CD4-positive, alpha-beta T cell treated with Interleukin-1 beta for 1 hour (primary cell): ENCODE measurements at places on chromosomes 3 and 15.

DNA sequence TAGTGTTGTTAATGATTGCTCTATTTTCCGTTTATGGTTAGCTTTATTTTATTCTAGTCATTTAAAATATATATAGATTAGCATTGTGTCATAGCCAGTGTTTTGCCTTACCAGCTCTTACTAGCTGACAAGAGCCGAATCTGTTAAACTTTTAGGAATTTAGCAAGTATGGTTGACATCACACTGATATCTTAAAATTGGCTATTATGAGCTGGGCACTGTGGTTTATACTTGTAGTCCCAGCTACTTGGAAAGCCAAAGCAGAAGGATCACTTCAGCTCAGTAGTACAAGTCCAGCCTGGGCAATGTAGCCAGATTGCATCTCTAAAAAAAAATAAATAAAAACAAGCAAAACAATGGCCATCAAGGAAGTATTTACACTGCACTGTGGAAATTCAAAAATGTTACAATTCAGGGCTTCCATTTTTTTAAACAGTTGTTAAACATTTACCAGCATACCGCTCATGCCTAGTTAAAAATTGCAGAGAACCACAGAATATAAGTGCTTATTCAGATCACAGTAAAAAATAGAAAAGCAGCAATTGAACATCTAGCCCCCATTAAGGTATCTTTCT lies 208.4 kb upstream of the CGNL1 start:
- DNase-seq = no peak

GRCh38 chr3:79597709-79598108 lies 170.1 kb downstream of the ROBO1 start:
- DNase-seq = no peak

GRCh38 chr15:75459581-75459980 lies 8.1 kb upstream of the SIN3A start:
- no peak for DNase-seq

DNA sequence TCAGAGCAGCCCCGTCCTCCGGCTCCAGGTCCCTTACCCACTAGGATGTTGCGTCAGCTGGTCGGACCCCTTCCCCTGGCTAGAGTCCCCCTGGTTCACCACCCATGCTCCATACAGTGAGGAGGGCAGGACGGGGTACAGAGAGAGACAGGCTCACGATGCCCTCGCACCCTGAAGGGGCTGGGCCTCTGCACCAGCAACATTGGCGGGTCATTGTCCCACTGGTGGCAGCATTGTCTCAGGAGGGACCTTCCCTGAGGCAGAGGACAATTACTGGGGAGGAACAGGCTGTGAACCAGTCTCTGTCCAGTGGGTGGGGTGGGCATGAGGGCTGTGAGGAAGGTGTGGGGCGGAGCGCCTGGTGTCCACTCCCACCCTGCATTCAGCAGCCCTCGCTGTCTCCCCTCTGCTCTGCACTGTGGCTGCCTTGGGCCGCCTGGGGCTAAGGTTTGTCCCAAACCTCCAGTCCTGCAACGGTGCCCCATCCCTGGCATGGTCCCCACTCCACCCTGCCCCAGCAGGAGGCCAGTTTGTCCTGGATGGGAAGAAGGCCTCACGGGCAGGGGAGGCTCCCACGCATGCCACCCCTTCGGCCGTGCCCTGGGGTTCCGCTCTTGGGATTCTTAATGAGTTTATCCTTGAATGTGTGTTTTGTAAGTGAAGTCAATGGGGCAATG lies 48.0 kb upstream of the KLF13 start:
- no peak for DNase-seq

DNA sequence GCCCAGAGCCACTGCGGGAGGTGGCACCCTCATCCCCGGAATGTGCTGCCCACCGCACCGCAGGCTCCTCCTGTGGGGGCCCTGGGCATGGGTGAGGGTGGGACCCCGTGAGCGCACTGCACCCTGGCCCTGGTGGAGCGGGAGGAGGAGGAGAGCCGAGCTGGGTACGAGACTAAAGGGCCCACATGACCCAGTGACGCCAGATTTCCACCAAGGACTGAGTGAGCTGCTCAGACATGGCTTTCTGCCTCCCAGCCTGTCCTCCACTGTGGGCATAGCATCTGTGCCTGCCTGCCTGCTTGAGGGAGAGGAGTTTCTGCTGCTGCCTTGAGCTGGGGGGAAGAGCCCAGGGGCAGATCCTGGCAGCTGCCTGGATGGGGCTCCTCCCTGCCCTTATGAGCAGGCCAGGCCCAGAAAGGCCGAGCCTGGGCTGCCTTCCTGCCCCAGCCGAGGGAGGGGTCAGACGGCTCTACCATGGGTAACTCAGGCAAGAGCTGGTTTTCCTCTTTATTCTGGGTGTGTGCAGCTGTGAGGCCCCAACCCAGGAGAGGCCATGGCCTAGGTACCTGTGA lies 88.4 kb downstream of the VGLL4 start:
- no peak for DNase-seq

DNA sequence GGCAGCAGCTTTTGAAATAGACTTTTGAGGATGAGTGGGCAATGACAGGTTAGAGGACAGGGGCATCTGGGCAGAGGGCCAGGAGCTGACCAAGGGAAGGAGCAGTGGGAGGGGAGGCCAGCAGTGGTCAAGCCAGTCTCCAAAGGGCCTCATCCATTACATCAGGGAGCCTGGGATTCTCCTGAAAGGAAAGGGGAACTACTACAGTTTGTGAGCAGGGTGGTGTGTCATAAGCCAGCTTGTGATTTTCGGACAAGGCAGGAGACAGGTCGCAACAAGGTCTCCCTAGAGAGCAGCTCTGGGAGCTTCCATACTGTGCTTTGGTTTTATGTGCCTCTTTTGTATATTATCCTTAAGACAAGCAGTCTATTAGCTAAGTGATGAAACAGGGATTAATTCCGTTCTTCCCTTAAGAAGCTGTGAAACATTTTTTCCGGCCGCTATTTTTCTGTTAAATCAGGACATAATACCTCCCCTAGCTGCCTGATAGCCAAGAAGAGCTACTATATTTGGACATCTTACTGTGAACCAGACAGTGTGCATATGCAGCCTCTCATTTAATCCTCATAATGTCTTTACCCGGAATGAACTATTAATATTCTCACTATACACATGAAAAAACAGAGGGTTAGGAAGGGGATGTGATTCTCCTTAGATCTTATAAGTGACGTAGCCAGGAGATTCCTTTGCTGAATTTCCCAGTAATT lies 46.4 kb downstream of the C2CD4B start:
- DNase-seq = no peak

- DNase-seq = no peak
These were observed 148.0 kb downstream of the TPRA1 start for GRCh38 chr3:127442506-127442905.

GRCh38 chr3:51799879-51800749 lies 21.1 kb upstream of the IQCF6 start:
- no peak for DNase-seq

DNA sequence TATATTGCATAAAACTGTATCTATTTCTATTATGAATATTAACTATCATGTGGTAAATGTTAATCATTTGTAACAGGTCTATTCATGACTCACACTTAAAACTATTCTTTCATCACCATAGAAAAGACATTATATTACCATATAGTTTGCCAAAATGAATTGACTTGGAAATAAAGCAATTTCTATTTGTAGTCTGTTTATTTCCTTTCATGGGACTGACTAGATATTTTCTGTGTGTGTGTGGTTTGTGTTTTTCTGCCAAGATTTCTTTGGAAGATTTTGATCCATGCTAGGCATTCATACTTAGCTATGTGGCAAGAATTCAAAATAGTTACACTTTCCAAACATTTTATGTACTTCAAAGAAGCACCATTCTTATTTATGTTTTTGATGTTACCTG lies 522.5 kb upstream of the AGTR1 start:
- DNase-seq = no peak

- no peak for DNase-seq
These were observed 419.7 kb downstream of the ZNF385D start for GRCh38 chr3:21331321-21331720.

GRCh38 chr3:21042184-21042583 lies 708.8 kb downstream of the ZNF385D start:
- no peak for DNase-seq

- DNase-seq = no peak
These were observed 35.7 kb downstream of the CCNB2 start for GRCh38 chr15:59140422-59141226.

- DNase-seq = no peak
These were observed 516.7 kb downstream of the NTRK3 start for GRCh38 chr15:87739866-87740265.

GRCh38 chr3:156497326-156497725 lies 57.6 kb downstream of the SSR3 start:
- no peak for DNase-seq

GRCh38 chr3:123371859-123372685 lies 76.8 kb downstream of the ADCY5 start:
- DNase-seq = no peak

DNA sequence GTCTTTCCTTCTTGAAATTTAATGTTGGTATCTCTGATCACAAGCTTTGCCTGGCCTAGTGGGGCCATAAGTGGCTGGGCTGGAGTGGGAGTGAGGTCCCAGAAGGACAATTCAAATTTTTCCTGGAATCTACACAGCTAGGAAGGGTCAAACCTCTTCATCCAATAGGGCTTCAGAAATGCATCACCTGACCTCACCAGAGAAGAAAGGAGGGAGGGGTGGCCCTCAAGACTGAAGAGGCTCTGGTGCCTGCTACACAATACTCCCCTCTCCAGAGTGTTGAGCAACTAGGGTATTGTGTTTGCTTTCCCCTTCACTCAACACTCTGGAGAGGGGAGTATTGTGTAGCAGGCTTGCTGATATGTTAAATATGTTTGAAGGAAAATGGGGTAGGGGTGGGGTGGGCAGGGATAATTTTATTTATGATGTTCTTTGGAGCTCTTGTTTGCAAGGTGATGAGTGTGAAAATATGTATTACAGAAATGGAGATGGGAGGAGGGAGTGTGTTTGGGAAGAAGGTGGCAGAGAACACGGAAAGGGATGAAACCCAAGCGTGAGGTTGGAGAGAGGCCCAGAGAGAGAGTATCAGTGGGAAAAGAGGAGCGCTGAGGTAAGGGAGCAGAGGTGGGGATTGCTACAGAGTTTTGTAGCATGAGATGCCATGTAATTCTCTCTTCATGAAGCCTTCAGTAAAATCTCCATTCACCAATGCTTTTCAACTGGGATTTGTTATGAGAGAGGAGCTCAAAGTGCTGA lies 5.7 kb upstream of the KLHL24 start:
- no peak for DNase-seq

GRCh38 chr3:152053866-152054265 lies 180.4 kb downstream of the SUCNR1 start:
- no peak for DNase-seq

DNA sequence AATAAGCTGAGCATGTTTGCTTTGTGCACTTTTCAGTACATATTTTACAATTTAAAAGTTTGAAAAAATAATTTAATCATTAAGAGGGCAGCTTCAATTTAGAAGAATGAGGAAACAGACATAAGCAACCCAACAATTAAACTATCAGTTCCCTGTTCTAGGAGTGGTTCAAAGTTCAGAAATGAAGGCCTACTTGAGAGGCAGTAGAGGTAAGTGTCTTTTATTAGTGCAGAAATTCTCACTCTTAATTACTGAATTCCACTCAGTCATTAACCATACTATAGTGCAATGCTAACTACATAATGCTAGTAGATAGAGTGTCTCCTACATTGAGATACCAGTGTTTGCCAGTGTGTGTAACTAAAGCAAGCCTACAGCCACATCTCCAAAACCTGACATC lies 73.1 kb downstream of the TNIK start:
- DNase-seq = no peak

- DNase-seq = no peak
These were observed 12.6 kb downstream of the ETV5 start for GRCh38 chr3:186096290-186096689.

DNA sequence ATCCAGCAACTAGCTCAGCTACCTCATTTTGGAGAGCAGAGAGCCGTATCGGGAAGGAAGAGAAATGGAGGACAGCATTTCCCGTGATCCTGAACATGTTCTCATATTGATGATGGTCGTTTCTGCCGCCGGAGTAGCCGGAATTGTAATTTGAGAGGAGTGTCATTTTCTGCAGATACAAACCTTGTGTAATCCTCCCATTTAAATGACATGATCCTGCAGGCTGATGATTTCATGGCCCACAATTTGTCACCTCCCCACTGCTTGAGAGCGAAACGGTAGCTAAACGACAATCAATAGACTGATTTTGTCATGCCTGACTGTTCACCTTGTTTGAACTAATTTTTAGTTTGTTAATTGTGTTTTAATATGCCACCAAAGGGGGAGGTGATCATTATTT lies 126.5 kb upstream of the CNTN6 start:
- no peak for DNase-seq

DNA sequence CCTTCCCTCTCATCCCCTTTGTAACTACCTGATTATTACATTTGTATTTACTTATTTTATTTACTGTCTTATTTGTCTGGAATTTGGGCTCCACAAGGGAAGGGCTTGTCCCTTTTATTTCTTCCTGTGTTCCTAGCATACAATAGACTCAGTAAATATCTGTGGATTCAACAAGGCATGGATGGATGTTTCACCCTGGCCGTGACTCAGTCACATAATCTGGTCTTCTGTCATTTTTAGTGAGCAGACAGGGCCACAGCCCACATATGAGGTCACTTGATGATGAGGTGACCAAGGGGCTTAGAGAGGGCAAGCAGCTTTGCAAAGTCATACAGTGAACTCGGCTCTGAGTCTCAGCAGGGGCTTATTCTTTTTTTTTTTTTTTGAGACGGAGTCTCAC lies 7.8 kb upstream of the DAG1 start:
- DNase-seq = no peak

DNA sequence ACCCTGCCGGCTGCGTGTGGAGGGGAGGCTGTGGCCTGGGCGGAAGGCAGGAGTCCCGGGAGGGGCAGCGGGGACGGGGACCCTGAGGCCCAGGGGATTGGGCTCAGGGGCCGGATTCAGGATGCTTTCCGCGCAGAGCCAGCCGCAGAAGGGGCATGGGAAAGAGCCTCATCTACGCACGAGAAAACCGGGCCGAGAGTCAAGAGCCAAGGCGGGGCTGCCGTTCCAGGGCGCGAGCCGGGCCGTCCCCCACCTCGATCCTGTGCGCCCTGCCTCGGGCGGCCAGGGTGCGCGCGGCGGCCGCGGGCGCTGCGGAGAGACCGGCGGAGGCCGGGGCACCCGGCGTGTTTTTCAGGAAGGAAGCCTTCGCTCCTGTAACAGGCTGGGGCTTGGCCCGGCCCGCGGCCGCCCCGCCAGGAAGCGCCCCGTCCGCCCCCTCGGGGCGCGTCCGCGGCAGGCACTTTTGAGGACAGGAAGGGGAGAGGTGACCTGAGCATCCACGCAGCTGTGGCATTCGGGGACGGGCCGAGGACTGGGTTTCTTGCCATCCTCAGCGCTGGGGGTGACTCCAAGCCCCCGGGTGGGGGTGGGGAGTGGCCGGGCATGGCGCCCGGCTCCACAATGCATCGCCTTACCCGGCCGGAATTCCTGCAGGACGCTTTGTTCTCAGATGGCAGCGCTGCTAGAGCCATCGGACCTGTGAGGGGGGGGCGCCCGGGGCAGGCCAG lies 62.3 kb upstream of the GATA2 start:
- DNase-seq = no peak

GRCh38 chr3:154764856-154765640 lies 315.1 kb upstream of the MME start:
- DNase-seq = no peak

GRCh38 chr3:116078561-116078960 lies 366.7 kb downstream of the LSAMP start:
- no peak for DNase-seq
